Stimulated activated CD4-positive, alpha-beta T cell treated with anti-CD3 and anti-CD28 coated beads, TNF-alpha, amount 100 ng/mL, for 24 hours (primary cell): ENCODE measurements at places on chromosomes 5 and 9.

GRCh38 chr9:134224127-134224526, 59.8 kb upstream of the RNU6ATAC start:
- no peak for DNase-seq

DNA sequence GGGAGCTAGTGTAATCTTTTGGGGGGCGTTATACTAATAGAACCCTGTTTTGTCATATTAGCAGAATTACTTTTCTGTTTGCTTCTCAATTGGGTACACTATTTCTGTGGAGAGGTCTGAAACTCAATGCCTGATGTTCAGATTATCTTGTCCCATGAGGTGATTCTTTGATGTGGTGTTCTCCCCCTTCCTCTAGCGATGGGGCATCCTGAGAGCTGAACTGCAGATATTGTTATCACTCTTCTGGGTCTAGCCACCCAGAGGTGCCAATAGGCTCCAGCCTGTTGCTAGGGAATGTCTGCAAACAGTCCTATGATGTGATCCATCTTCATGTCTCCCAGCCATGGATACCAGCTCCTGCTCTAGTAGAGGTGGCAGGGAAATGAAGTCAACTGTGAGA, 233.1 kb upstream of the RASA1 start:
- DNase-seq: no peak

DNA sequence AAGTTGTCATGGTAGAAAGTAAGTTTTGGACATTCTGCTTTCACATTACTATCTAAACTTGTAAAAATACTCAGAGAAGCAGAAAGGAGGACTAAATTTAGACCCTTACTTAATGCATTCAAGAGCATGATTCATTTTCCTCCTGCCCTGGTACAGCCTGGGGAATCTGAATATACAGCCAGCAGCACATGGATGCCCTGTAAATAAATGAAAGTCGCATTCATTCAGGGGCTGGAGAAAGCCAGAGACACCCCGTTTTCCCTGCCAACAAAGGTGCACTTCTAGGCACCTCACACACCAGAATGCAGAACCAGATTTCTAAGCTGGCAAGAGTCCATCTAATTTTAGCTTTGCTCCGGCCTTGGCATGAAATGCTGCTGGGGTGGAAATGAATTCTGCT, 172.7 kb upstream of the KLF9 start:
- no peak for DNase-seq

DNA sequence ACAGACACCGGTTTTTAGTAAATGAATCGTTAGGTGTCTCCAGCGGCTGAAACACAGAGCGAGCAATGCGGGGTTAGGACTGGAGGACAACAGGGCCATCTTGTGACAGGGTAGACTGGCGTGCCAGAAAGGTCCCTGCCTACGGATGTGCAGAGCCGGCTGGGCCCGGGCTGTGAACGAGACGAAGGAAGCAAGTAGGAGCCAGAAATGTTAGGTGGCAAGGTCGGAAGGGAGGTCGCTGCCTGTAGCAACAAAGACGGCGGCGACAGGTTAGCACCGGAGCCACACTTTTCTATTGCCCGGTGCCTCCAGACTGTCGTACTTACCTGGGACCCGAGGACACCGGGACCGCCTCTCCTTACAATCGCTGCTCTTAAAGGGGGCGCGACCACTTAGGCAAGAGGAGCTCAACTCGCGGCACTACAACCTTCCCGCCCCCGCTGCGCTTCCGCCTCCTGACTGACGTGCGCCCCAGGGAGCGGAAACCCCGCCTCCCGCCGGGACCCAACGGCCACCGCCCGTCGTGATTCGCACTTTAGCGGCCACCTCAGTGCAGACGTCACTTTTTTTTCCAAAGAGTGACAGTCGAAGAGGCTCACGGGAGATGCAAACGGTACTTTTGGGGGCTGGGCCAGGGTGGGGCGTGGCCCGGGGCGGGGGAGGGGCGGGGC, at the start of gene INIP:
INIP (minus strand) TSS at position 457 of the 671 bp plus-strand sequence. CDS start 1,632 bp downstream, outside the sequence.
- DNase-seq: peak; percentile 94

DNA sequence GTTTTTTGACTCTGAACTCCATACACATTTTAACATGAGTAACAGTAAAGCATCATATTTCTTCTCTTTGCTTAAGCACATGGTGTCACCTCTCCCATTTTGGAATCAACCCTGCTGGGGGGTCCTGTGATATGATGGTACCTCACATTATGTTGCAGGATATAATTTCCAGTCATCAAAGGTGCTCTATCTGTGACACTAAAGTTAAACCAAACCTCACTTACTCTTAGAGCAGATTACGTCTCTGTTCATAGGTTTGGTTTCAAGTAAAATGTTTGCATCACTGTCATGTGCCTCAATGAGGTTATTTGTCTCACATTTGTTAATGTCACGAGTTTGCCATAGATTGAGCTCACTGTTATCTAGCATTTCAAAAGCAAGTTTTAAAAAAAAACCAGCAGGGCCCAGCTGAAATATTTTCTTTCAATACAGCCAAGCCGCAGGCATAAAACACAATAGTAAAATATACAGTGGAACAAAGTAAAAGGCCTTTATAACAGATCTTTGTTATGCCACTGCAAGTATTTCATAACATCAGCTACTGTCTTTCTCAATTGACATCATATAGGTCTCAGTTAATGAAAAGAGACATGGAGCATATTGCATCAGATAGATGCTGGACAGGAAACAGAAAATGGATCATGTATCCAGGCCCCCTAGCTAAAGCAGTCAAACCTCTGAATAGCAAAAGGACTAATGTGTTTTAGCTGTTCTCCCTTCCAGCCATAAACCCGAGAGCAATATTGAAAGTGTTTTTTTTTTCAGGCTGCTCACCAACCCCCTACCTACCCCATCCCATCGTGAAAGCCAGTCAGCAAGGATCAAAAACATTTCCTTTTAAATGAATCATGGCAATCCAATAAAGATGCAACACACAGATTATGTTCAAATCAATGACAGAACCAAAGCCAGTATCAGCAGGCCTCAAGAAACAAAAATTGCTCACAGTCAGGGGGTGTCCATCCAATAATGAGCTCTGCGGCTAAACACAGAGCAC, 182.1 kb upstream of the ITGA1 start:
- no peak for DNase-seq

GRCh38 chr9:25117791-25118190, 560.5 kb downstream of the TUSC1 start:
- no peak for DNase-seq

DNA sequence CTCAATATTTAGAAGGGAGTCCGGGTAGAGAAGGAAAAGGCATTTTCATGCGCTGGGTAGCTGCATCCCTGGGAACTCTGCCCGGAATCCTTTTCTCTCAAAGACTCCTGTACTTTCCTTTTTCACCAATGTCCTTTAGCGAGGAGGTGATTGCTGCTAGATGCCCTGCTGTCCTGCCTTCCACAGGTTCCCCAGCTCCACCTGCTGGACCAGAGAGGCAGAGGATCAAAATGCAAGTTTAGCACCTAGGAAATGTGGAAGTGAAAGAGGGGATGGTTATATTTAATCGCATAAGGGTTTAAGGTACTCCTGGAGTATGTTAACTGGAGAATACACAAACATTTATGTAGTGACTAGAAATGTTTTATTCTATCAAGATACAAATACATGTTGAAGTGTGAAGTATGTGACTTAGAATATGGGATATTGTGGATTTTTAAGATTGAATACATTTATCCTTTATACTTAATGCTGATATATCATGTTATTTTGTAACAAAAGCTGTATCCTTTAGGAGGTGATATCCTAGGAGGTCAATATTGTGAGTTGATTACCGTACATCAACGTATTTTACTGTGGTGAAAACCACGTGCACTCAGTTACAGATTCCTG, 145.7 kb downstream of the ARHGAP26 start:
- no peak for DNase-seq

- no peak for DNase-seq
Observed at GRCh38 chr5:86613455-86613854, 4.3 kb upstream of the COX7C start.

GRCh38 chr5:1391691-1392090, 46.8 kb upstream of the CLPTM1L start:
- no peak for DNase-seq

GRCh38 chr5:73759771-73760170, 133.8 kb downstream of the ARHGEF28 start:
- no peak for DNase-seq

GRCh38 chr9:90288275-90288639, 354.4 kb downstream of the DIRAS2 start:
- DNase-seq: no peak

GRCh38 chr9:95504053-95504963, 12.5 kb downstream of the PTCH1 start:
- no peak for DNase-seq

GRCh38 chr5:119420169-119420568, 32.1 kb upstream of the HSD17B4 start:
- no peak for DNase-seq

GRCh38 chr9:70535546-70536323, 121.3 kb upstream of the KLF9 start:
- no peak for DNase-seq

DNA sequence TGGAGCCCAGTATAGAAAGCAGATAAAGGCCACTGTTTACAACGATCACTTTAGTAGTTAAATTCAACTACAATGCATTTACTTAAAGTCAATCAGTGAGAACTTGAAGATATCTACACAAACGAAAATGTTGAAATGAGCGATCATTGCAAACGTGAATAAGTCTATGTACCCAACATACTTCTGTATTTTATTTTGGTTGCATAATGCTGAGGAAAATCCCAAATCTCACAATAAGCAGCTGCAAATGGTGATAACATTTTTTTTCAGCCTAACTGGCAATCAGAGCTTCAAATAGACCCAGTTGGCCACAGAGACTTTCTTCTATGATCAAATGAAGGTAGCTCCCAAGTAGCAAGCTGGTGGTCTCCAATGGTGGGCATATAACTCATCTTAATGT, 32.1 kb downstream of the PDGFRB start:
- no peak for DNase-seq

DNA sequence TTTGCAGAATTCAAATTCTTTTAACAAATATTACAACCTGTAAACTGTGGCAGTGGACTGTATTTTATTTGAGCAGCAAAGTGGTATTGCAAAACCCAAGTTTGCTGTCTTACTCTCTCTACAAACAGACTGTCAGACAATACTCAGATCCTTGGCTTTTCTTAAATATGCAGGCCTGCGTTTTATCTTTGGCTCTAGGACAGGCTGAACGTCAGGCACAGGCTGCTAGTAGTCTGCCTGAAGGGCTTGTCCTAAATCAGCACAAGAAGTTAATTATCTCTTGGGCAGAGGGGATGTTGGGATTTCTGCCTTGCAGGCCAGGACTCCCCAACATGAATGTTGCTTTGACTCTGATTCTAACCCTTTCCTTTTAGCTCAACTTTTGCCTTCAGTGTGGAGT, 147.5 kb downstream of the SLIT3 start:
- no peak for DNase-seq

DNA sequence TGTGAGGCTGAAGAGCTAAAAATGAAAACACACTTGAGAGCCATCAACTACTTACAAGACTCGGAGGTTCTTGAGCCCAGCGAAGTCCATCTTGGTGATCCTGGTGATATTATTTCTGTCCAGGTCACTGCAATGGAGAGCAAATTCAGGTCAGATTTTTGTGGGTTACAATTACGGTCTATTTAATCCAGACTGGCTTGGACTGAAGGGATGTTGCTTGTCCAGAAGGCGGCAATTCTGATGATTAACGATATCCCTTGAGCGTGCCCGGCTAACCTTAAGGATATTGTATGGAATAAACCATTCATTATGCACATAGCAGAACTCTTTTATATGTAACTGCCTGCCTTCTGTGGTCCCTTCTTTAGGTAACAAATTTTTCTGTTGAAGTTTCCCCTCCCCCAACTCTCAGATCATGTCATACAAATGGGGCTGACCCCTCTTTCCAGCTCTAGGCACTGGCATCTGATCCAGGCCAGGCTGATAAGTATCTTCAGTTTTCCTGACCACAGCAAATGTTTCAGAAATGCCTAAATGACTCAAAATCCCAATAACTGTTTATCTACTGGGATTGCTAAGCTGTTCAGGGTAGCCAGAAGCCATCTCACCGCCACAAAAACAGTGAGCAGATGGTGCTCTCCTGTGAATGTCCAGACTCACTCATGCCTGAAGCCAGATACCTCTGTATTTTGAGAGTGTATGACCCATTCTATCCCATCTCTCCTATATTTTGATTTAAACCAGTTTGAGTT, 49.4 kb downstream of the SLIT3 start:
- no peak for DNase-seq

DNA sequence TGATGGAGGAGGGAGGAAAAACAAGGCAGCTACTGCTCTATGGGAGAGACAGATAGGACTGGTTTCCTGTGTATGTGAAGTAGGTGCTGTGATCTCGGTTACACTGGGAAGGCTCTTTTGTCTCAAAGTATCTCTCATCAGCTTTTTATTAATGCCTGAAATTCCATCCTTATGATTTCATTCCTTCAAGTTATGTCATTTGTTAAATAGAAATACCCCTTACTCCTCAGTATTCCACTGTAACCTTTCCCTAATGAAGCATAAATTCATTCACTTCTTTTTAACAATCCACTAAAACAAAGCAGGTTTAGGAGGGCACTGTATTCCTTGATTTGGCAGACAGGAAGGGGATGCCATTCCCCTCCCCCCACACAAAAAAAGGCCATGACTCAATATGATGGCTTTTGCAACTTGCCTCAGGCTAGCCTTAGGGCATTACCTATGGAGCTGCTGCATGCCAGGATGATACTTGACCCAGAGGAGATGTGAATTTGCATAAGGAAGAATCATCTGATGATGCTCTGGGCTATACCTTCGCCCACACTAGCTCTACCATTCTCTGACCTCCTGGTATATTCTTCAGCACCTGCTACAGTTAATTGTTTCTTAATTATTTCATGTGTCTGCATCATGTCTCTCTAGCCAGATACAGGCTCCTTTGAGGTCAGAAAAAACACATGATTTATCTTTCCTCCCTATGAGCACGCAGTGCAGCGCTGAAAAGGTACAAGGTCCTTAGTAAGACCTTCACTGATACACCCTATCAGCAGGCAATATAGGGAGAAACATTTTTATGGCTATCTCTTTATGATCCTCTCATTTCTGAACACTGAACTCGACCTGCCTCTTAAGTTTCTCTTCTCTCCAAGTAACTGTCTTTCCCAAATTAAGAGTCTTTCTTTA, 26.3 kb downstream of the NR3C1 start:
- no peak for DNase-seq

- DNase-seq: no peak
Observed at GRCh38 chr5:149749481-149750365, 19.6 kb downstream of the PPARGC1B start.

DNA sequence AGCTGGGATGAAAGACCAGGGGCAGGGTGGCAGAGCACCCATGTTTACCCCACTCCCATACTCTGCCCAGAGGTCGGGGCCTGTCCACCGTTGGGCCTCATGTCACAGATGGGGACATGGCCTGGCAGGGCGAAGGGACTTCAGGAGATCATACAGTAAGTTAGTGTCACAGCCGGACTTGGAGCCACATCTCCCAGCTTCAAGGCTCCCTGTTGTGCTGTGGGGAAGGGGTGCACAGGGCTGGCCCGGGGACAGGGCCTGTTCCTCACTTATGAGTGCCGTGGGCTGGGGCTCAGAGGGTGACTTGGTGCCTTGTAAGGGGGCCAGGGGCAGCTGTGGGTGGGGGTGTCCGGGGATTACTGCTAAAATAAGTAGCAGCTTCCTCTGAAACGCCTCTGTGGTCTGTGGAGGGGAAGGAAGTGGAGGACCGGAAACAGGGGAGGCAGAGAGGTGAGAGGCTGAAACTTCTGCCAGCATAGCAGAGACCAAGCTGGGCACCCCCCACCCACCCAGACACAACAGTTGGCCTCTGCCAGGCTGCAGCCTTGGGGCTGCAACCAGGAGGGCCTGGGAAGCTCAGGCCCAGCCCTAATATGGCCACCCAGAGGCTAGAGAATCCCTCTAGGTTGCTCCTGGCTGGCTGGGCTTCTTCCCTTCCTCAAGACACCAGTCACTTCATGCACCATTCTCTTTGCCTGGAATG, 41.1 kb upstream of the NEK6 start:
- DNase-seq: peak; percentile 33

- no peak for DNase-seq
Observed at GRCh38 chr5:2909035-2909434, 157.6 kb upstream of the IRX2 start.
